Activated T-helper 2 cell treated with anti-CD3 and anti-CD28 coated beads, Interferon-gamma antibody, Interleukin-2, Interleukin-4, amounts not matched to agents 10 μg/mL and 5 μg/mL and 100 μg/mL, durations not matched to agents 14 hours and 24 hours and 36 hours (primary cell): ENCODE measurements at places on chromosomes 11 and 22. TPM values are rescaled to one million over a fixed set of nuclear protein-coding genes. Genes with fewer than 3 reads are reported as not detected.

DNA sequence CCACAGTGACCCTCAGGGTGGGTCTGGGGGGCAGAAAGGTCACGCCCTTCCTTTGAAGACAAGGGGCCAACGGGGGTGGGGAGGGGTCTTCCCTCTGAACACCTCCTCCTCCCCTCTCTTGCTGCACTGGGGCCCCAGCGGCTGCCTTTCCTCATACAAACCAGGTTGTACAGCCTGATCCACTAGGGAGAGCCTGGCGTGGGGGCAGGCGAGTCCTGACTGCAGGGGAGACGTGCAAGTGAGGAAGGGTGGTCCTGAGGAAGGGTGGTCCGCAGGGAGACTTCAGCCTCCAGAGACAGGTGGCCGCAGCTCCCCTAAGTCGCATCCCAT is 43.6 kb upstream of the LINC01488 start:
- DNase-seq = no peak

DNA sequence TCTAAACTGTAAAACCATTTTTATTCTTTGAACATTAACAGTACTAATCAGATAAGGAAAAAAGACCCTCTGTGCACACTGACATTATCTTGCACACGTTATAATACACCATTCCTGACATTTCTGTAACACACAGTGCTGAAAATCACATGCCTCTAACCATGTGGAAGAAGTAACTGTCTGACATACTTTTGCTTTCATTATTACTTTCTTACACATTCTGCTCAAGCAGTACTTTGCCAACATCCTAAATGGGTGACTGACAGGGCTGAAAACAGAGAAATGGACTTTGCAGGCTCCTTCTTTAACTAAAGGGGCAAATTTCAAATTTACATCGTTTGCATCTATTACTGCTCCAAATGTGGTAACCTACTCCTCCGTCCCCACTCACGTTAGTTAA is 22.8 kb upstream of the TP53AIP1 start:
- no peak for DNase-seq

DNA sequence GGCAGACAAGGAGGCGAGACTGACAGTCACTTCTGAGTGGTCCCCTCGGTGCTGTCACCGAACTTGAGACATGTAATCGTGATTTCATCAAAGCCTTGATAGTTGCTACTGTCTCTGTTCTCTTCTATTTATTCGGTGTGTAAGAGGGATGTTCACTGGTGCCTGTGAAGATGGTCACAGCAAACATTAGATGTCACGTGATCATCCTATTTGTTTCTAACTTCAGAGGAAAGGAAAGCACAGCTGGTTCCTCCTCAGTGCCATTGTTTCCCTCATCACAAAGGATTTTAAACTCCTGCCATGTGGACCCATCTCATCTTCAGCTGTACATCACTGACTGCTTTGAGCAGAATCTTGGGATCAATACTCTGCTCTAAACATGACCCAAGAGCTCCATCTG is 73.1 kb upstream of the CLMP start:
- DNase-seq = no peak

Gene OR2AG2
- 0.34 and 0.60 TPM in 2 replicates for total RNA-seq

GRCh38 chr22:45891471-45891995 is 85.4 kb downstream of the WNT7B start:
- DNase-seq = no peak
